H4 (cell line): ENCODE measurements at places on chromosomes 1 and 21. TPM values are rescaled to one million over a fixed set of nuclear protein-coding genes. Genes with fewer than 3 reads are reported as not detected.
A peak's percentile ranks its signal among the peaks of the same experiment; 100 is the strongest.

GSTM1 gene
- total RNA-seq, result not detected in 2 replicates

YBX1 gene
- 1,356 and 1,447 TPM in 2 replicates for total RNA-seq

SYT6 gene
- total RNA-seq, result not detected in 2 replicates

GALE gene
- 128 and 142 TPM in 2 replicates for total RNA-seq

GBP2 gene
- total RNA-seq, result 47.0 and 48.5 TPM in 2 replicates

ZBTB21 gene
- 12.8 and 16.0 TPM in 2 replicates for total RNA-seq

FCRL2 gene
- total RNA-seq, result not detected in 2 replicates

RSPH1 gene
- total RNA-seq, result not detected in 2 replicates

TTLL7 gene
- 5.9 and 9.0 TPM in 2 replicates for total RNA-seq

SLAMF8 gene
- total RNA-seq, result 0.17 TPM in 1 of 2 replicates, not detected in the other

ITLN2 gene
- not detected in 2 replicates for total RNA-seq

C1orf116 gene
- not detected in 2 replicates for total RNA-seq

LCE1B gene
- total RNA-seq, result not detected in 2 replicates

- DNase-seq, result peak; percentile 39
Measured at GRCh38 chr21:33308586-33309490, 15.9 kb upstream of the IFNAR1 start.

DNA sequence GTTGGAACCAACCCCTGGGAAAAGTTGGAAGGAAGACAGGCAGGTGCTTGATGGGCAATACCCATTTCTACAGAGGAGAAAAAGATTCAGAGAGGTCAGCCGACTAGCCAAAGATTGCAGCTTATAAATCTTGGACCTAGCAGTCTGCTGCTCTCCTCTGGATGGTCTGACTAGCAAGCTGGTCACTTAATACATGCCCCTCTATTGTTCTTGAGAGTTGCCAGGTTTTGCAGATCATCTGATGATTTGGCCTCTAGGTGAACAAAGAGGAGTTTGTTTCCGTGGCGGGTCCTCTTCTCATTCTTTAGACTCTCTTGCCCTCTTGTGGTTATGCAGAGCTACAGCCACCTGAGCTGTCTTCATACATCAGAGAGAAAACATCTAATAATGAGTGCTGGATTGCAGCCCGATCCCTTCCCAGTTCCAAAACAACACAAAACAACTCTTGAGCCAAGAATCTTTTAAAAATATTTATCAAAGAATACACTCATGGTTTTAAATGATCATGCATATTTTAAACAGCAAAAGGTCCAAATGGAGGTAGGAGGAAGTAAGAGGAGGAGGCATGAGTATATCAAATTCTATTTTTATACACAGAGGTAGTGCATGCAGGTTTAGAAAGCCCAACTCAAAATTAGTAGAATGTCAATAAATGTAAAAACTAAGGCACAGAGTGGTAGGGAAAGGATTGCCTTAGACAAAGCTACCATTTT lies 115.7 kb downstream of the SLC30A10 start:
- DNase-seq, result peak; percentile 72

DNA sequence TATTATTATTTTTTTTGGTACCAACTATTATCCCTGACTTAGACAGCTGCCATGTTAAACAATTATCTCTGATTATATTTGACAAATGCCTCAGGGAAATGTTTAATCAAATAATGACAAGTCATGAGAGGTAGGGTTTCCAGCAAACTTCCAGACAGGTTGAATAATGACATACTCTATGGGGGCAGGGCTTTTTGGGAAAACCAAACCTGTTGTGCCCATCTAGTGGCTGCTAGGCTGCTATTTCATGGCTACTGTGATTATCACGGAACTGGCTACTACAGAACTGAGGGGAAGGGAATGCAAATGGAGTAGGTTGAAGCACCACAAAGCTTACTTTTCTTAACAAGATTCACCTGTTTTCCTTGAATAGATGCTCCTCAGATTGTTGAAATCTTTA lies 77.6 kb downstream of the DUSP10 start:
- no peak for DNase-seq

- no peak for DNase-seq
Measured at GRCh38 chr1:238186887-238187574, 296.3 kb upstream of the ZP4 start.

DNA sequence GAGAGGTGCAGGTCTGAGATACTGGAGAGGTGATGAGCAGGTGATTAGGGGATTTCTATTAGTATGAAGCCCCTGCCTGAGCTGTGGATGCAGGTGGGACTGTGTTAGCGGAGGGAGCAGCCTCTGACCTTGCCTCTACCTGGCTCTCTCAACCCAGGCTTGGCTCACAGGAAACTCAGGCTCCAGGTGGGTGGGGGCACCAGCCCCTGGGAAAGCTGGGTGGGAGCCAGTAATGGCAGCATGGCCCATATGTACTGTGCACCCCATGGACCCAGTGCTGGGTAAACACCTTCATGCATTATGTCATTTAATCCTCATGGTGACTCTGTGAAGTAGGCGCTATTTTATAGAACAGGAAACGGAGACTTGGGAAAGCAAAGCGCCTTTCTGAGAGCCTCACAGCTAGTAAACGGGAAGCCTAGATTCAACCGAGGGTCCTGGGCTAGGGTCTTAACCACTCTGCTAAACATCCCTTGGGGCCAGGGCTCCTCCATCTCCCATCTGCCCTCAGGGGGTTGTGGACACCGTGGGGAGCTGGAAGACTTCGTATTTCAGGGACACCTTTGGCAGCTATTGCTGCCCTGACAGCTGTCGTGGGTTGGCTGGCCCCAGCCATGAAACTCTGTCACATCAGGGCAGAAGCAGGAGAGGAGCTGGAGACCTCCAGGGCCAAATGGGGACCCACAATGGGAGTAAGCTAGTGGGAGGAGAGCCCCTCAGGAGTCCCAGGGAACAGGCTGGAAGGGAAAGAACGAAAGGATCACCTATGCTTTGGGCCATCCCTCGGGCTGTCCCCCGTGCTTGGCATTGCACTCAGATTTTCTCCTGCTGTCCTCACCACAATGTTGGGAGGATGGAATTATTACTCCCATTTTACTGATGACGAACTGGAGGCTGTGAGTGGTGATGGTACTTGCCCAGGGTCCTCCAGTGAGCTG lies 59.6 kb upstream of the CSF3R start:
- no peak for DNase-seq

DNA sequence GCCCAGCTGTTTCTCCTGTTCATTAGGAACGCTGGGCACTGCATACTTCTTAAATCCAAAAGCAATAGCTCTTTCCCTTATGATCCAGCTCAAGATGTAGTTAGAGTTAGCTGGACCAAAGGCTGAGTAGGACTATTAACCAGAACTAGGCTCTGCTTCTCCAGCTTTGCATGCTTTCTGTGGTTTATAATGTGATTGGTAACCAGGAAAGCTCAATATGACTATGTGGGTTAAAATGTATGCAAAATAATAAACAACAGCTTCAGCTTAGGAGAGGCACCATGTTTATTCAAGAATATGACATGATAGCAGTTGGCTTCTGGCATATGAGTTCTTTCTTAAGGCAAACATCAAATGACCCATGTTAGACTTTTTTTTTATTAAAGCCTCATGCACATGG lies 73.8 kb downstream of the LYPLAL1 start:
- no peak for DNase-seq

GRCh38 chr1:217812175-217812574 lies 181.0 kb downstream of the SPATA17 start:
- no peak for DNase-seq

- no peak for DNase-seq
Measured at GRCh38 chr1:46996659-46997281, 26.7 kb upstream of the CYP4X1 start.

- DNase-seq, result no peak
Measured at GRCh38 chr1:247079141-247079874, 697 bp upstream of the ZNF670 start.

DNA sequence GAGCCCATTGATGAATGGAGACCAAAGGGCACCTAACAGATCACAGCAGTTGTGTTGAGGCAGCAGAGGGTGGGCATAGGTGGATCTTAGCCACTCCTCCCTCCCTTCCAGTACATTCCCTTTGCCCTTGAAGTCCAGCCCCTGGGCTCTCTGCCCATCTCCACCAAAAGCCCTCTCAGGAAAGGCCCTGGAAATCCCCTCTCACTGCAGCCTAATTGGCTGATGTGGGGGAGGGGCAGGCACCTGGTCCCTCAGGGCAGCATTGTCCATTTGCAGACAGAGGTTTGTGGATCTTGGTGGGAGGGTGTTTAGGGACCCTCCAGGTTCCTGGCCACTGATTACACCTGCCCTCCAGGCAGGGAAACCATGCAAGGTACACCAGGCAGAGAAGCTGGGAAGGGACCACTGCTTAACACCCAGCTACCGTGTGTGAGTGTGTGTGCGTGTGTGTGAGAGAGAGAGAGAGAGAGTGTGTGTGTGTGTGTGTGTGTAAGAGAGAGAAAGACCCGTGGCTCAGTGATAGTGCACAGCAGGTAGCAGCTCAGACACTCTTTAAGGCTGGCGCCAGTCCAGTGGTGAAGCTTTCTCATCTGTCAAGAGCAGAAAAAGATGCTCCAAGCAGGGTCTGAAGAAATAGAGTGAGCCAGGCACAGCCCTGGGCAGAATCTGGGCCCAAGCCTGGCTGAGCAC lies 71.1 kb downstream of the MATN1 start:
- no peak for DNase-seq

- DNase-seq, result no peak
Measured at GRCh38 chr1:169060919-169061639, 45.4 kb upstream of the ATP1B1 start.

DNA sequence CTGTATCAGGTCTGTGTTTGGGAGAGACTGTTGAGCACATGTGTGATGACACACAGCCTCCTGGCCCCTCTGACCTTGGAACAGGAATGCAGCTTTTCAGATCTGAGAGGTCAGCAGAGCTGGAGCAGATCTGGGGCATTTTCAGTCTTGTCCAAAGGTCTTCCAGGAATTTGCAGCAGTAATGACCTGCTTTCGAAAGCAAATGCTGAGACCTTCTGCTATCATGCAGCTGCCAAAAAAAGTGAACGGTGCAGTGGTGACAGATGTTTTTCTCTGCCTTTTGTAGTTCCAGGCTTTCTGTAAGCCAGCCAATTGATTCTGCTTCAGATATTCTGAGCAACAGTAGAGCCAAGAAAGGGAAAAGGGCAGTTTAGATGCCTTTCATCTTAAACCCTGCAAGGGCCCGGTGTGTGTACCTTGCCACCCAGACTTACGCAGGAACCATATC lies 137.8 kb upstream of the COA6 start:
- DNase-seq, result no peak

GRCh38 chr1:41955461-41956159 lies 36.9 kb upstream of the HIVEP3 start:
- DNase-seq, result peak; percentile 96

- DNase-seq, result no peak
Measured at GRCh38 chr21:31130821-31131220, 92.5 kb upstream of the KRTAP19-8 start.

- no peak for DNase-seq
Measured at GRCh38 chr21:33069645-33069993, 322 bp upstream of the OLIG1 start.

DNA sequence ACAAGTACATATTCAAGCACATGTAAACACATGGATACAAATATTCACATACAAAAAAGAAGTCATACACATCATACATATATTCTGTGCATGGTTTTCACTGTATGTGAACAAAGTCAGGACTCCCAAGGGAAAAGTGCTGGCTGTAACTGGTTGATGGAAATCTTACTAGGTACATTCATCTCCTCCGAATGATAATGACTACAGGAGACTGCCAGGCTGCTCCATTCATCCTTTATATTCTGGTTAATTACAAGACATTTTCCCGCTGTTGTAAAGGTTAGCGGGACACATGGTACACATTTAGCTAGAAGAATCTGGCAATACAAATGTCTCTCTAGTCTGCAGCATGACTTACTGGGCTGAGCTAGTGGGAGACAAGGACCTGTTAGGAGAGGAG lies 26.2 kb upstream of the HMGB4 start:
- DNase-seq, result no peak

GRCh38 chr21:31470896-31471694 lies 127.0 kb upstream of the TIAM1 start:
- DNase-seq, result no peak

- DNase-seq, result peak; percentile 57
Measured at GRCh38 chr1:8889103-8889846, 10.8 kb upstream of the ENO1 start.

- DNase-seq, result no peak
Measured at GRCh38 chr1:214067853-214068703, 80.3 kb downstream of the PROX1 start.

DNA sequence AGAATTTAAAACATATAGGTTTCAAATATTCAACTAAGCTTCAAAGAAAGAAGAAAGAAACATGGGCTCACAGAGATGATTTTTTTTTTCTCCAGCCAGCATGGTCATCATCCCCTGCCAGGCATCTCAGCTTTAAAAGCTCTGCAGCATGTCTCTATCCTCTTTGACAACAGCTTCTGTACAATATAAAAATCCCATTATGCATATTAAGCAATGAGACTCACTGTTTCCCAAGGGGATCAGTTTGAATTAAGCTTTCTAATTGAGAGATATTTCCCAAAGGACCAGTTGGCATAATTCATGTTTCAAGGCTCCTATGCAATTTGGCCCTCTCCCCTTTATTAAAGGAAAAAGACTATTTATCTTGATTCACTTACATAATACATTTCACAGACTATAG lies 220.3 kb downstream of the GRIK1 start:
- no peak for DNase-seq

- DNase-seq, result no peak
Measured at GRCh38 chr1:6819246-6820040, 34.2 kb downstream of the CAMTA1 start.

DNA sequence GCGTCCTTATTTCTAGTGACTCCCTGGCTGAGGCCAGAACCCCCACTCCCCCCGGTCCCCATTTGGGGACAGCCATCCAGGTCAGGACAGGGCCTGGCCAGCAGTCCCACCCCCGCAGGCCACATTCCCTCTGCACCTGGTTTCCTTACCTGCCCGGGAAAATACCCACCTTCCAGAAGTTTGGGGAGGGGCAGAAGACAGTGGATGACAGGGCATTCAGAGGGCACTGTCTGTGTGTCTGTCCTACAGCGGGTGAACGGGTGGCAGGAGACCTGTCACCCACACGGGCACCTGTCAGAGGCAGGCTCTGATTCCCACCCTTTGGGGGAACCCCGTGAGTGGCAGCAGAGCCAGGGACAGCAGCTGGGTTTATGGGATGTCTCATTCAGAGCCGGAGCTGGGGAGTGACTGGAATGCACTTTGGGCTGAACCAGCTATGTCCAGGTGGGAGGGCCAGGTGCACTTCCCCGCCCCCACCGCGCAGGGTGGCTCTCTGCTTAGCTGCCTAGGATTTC lies 2.0 kb downstream of the ARHGEF16 start:
- DNase-seq, result no peak

DNA sequence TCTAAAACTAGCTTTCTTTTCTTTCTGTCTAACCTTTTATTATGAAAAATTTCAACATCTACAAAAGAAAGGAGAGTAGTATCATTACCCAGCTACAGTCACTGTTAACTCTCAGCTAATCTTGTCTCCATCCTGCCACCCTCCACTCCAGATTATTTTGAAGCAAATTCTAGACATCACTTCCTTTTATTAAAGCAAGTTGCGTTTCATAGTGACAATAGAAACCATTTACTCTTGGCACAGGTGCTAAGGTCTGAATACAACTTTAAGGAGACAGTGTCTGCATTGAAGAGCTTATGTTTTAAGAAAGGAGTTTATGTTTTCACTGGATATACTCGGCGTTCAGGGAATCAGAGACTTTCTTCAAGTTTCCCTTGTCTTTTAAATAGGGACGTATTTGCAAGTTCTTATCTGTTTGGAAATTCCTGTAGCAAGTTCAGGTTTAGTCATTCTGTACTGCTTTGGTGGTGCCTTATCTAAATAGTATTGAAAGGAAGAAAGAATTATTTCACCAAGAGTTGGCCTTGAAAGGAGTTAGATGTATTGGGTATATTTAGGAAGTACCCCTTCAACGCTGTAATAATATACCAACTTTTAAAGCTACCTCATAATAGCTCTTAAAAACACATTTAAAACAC lies 42.7 kb downstream of the ITSN1 start:
- no peak for DNase-seq

- DNase-seq, result no peak
Measured at GRCh38 chr1:204950353-204951001, 79.8 kb downstream of the NFASC start.
